ENCODE measurements at places on chromosomes 6 and 20.

DNA sequence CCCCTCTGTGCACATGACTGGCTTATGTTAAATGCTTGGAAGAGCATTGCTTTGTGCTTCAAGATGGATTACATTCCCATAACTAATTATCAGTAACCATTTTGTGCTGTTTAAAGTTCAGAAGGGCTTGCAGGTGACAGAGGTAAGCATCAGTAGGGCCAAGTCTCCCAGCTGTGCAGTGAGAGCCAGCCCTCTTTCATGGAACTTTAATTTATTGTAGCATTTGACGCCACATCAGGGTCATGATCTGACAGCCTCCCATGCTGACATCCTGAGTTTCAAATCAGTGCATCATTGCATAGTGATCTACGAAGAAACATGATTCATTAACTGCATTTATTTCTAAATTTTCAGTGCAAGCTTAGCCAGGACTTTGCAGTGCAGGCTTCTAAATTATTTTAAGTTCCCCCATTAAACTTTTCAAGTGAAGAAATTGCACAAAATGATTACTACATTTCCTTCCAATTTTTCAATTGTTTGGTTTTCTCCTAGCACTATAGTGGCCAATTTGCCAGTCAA lies 380.9 kb downstream of the UTRN start:
- DNase-seq: no peak

DNA sequence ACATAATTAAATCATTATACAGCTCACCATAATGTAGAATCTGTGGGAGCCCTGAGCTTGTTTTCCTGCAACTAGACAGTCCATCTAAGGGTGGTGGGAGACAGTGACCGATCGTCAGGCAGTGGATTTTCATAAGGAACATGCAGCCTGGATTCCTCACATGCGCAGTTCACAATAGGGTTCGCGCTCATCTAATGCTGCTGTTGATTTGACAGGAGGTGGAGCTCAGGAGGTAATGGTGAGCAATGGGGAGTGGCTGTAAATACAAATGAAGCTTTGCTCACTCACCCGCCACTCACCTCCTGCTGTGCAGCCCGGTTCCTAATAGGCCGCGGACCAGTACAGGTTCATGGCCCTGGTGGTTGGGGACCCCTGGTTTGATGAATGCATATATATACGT lies 141.5 kb downstream of the TBC1D7 start:
- DNase-seq: no peak

DNA sequence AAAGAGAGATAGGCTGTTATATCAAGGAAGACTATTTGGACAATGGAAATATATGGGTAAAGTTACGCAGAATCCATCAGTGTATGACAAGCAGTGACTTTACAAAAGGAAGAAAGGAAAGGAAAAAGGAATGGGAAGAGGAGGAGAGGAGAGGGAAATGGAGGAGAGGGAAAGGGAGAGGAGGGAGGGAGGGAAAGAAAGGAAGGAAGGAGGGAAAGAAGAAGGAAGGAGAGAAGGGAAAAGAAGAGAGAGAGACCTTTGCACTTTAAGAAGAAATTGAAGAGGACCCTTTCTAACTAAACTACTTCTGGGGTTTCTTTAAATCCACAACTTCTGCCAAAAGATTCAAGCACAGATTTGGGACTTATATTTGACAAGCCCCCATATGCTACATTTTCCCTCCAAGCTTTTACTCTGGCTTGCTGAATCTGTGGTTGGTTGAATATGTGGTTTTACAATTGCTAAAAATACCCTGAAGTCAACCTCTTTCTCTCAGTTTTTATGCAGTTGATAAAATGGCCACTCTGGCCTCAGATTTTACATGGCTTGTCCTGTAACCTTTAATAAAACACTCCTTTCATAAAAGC lies 120.8 kb upstream of the RAB32 start:
- DNase-seq: no peak

DNA sequence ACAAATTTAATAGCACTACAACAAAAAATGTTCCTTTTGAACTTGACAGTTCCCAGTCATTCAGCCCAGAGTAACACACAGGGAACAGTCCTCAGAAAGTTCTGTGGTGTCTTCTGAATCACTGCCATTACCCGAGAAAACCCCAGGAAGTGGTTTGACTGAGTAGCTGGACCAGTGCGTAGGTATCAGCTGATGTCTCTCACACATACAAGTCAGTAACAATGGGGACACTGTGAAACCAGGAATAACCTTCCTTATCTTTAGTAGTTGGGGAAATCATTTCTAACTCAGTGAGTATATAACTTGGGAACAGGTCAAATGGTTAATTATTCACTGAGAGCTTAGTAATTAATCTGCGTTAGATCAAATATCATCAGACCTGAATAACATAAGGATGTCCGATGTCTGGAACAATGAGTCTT lies 73.1 kb downstream of the HIVEP2 start:
- peak; percentile 69 for DNase-seq

GRCh38 chr6:52994839-52995088 lies 320 bp downstream of the GSTA4 start:
- no peak for DNase-seq

DNA sequence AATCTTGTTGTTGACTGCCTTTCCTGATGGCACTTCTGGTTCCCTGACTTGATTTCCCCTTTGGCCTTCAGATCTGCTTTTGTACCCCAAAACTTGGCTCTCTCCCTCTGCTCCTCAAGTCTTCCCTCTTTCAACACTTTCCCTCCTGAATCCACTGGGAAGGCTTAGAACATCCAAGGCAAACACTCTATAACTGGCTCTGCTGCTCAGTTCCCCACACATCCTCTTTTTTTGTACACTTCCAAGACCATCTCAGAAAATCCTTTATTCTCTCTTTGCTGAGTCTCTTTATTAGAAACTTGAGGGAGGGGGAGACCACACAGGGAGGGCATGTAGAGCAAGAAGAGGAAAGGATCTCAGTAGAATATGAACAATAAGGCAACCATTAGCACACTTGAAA lies 354.1 kb downstream of the KIF16B start:
- DNase-seq: no peak

GRCh38 chr6:157079771-157080170 lies 243.5 kb downstream of the TMEM242 start:
- no peak for DNase-seq

- DNase-seq: no peak
These were observed 12.7 kb downstream of the LRRN4 start for GRCh38 chr20:6040958-6041807.

- DNase-seq: no peak
These were observed 2.8 kb downstream of the UQCC2 start for GRCh38 chr6:33708516-33709204.

DNA sequence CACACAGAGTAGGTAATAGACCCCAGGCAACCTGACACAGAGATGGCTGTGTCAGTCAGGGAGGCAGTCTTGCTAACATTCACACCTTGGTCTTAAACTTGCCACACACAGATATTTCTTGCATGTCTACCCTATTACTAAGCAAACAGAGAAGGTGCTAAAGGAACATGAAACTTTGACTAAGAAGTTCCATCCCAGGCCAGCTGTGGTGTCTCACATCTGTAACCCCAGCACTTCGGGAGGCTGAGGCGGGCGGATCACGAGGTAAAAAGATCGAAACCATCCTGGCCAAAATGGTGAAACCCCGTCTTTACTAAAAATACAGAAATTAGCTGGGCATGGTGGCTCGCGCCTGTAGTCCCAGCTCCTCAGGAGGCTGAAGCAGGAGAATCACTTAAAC lies 222.4 kb upstream of the JARID2 start:
- peak; percentile 7 for DNase-seq

- no peak for DNase-seq
These were observed 4.2 kb downstream of the SYS1 start for GRCh38 chr20:45367126-45367525.

DNA sequence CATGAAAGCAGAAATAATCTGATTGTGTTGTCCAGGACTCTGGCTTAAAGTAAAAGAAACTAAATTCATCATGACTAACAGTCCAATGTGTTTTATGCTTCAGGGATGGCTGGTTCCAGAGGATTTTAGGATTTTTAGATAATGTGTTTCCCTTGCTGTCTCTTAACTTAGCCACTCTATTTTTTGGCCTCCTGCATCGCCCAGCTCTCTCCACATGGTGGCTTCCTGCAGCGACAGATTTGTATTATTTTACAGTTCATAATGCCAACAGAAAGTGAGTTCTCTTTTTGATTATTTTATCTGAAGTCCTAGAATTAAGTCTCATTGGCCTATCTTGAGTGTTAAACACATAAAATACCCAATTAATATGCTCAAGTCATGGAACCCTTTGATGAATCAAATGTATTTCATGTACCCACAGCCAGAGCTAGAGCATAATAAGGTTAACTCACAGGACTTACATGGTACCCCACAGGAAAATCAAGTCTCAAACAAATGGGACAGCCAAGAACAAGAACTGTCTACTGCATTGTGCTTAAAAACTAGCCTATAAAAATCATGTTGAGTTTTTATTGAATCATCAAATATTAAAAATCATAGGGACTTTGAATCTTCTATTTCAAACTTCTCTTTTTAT lies 582.5 kb downstream of the DOK5 start:
- no peak for DNase-seq

- no peak for DNase-seq
These were observed 5.4 kb downstream of the EYA2 start for GRCh38 chr20:46900086-46900485.
